CD8-positive, alpha-beta T cell (primary cell): ENCODE measurements at places on chromosomes 16 and 17. TPM values are rescaled to one million over a fixed set of nuclear protein-coding genes. Genes with fewer than 3 reads are reported as not detected.

DNA sequence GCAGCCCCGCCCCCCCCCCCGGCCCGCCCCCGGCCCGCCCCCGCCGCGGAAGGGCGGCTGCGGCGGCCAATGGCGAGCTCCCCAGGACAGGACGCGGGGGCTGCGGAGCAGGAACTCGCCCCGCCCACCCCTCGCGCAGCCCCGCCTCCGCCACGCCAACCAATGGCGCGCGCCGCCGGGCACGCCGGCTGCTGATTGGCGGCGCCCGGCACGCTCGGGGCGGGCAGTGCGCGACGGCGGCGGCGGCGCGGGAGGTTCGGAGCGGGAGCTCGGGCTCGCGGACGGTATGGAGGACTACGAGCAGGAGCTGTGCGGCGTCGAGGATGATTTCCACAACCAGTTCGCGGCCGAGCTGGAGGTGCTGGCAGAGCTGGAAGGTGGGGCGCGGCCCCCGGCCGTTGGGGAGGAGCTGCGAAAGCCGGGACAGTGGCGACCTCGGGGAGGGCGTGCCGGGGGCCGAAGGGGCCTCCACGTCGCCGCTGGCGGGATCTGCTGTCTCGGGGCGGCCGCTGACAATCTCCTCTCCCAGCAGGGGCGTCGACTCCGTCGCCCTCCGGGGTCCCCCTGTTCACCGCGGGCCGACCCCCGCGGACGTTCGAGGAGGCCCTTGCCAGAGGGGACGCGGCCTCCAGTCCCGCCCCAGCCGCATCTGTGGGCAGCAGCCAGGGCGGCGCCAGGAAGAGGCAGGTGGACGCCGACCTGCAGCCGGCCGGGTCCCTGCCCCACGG is at the start of gene CHTF18:
Gene CHTF18 (plus strand): TSS at position 222 of the 728 bp plus-strand sequence. CDS start 65 bp downstream, at position 287.
- peak; percentile 88 for DNase-seq

GRCh38 chr16:31440516-31441184 is 1.9 kb downstream of the ZNF843 start:
- DNase-seq: no peak

TEX14 gene
- total RNA-seq: 0.94 TPM

DNA sequence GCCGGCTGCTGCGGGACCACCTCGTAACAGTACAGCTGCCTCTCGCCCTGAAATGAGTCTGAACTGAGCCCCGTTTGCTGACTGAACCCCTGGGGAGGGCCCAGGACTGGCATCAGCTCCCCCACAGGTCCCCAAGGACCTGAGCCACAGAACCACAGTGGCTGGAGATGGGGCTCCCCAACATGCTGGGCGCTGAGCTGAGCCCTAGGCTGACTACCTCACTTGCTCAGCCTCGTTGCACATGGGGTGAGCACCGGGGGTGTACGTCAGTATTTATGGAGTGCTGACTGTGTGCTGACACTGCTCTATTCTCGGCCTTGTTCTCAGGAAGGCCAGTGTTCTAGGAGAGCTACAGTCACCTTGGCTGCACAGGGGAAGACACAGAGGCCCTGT is 6.6 kb upstream of the VASN start:
- no peak for DNase-seq

GRCh38 chr17:81978524-81979298 is 1.3 kb downstream of the ASPSCR1 start:
- DNase-seq: no peak

ARHGAP44 gene
- total RNA-seq: not detected

GRCh38 chr16:8889893-8890548 is 7.9 kb downstream of the LITAFD start:
- DNase-seq: no peak
